ENCODE measurements at places on chromosomes 2 and 18.

DNA sequence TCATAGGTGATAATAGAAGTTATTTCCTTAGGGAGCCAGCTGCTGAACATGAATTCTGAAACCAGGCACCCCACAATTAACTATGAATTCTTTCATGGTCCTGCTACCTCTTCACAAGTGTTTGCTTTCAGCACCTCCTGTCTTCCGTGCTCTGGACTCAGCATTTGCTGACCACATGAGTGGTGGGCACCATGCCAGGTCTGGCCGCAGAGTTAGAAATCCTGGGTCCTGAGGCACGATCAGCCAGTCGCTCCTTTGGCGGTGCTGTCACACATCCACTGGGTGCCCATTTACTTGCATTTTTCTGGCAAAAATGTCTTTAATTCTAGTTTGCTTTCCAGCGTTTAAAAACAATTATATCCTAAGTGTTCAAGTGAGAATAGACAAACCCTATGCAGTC lies 196.4 kb upstream of the PXDN start:
- peak; percentile 75 for DNase-seq

GRCh38 chr2:75557474-75558133 lies 3.1 kb downstream of the EVA1A start:
- DNase-seq = no peak

DNA sequence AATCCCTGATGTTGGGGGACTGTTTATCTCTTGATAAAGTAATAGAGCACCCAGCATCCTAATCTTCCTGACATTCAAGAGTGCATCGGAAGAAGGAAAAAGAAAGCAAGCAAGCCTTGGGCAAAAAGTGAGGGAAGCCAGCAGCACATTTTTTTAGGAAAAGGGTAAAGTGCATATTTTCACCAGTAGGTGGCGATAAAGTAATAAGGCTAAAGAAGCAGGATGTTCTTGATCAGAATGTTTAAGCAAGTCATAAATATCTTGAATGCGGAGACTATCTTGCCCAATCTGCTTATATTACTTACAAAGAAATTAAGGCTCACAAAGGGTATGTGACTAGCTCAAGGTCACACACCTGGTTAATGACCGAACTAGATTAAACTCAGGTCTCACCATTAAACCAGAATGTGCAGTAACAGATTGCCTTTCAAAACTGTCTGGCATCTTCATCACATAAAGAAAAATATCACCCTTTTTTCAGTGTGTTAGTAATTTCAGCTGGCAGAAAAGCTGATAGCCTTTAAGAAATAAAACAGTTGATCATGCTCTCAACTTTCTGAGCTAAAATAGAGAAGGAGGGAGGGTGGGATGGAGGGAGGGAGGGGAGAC lies 83.8 kb downstream of the VIT start:
- DNase-seq = no peak

DNA sequence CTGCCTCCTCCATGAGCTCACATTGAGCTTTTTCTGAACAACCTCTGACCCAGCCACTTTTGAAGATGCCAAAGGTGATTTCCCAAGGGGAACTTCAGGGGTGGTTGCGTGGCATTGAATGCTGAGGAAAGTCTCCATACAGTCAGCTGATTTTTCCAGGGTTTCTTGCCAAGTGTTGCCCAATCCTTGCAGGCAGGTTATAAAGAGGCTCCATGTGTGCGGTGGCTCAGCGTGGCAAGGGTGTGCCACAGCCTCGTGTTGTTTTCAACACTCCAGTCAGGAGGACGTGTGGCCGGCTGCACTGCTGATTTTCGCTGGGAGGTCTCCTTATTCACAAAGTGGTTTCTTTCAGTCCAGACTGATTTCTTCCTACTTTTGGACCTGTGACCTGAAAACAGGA lies 81.4 kb upstream of the GATA6 start:
- DNase-seq = no peak

GRCh38 chr2:191304939-191305875 lies 60.0 kb downstream of the MYO1B start:
- DNase-seq = peak; percentile 76

- no peak for DNase-seq
Observed at GRCh38 chr18:34697891-34698290, 12.2 kb upstream of the DTNA start.

DNA sequence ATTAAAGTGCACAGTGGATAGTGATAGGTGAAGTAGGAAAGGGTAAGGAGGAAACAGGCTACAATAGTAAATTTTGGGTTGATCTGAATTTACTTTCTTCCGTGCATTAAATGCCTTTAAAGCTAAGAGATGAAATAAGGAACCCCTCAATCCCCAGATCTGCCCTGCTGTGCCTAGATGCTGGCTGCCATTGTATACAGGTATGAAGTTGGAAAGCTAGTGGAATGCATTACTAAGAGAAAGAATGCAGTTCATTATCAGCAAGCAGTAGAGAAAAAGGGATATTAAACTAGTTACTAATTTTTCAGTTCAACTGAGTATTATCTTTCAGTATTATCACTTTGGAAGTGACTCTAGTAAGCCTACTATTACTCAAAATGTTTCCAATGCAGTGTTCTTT lies 93.3 kb downstream of the WDPCP start:
- DNase-seq = no peak

DNA sequence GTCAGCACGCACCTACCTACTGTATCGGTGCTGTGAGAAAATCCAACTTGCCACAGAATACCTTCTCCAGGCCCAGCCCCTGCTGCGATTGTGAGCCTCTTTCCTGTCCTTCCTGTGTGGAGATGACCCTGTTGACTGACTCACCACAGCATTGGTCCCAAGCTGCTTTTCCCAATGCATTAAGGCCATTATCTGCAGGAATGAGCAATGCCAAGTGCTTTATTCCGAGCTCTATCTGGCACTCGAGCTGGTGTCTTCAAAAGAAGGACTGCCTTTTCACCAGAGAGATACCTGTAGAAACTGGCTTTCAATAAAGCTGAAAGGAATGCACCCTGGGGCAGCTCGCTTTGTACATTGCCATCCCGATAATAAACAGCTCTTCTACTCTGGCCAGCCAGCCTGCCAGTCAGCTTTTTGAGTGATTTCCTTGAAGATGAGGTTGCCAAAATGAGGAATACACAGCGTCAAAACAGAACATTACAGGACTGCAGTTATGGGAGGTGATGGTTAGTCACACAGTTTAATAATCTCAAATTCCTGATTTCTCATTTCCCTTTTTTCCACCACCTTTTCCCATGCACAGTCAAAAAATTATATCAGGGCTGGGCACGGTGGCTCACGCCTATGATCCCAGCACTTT lies 8.3 kb upstream of the RNF103 start:
- no peak for DNase-seq

DNA sequence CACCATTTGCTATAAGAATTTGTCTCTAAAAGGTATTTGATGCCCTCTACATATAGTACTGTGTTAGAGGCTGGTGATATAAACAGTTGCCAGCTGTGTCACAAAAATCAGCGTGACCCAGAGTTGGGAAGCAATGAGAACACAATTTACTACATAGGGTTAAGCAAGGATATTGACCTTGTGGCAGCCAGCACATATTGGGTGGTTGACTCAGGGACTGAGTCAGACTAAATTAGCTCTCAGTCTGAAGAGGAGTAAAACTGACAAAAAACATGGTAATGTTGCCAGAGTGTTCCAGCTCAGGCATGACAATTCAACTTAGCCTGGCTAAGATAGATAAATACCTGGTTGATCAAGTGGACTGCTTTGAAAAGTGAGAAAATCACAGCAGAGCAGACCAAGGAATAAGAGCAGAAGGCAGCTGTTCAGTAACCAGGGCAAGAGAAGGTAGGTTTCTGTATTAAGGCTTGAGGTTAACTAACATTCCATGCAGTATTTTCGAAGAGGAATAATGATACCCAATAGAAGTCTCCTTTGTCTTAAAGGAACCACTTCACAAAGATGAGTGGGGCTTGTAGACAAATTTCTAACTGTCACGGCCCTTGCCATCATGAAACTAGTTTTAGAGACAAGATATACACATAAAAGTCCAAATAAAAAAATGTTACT lies 108.2 kb upstream of the ERBB4 start:
- DNase-seq = no peak

DNA sequence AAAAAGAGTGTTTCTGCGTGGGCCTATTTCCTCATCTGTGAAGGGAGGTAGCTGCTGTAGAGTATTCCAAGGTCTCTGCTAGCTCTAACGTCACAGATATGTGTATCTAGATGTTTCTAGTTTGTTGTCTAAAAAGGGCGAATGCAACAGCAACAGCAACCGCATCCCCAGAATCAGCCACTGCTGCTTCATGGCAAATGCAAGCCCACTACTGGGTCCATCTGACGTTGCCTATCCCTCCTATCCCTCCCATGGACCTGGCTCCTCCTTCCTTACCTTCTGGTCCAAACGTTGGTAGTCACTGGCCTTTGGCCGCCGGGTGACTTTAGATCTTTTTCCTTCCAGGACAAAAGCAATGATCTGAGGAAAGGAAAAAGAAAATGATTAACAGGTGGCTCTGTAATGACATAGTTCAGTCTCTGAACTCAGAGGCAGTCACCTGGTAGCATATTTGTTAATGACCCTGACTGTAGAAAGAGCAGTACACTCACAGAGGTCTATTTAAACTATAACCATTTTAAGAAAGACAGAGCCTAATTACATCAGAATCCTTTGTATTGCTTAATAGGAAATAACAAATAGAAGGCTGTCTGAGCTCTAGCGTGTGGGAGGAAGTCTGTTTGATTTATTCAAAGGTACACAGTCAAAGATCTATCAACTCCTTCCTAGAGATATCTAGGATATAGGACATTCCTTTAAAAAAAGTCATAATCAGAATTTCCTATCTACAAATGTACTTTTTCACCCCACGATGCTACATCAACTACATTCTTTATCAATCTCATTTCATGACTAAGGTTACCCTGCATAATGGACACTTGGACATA lies 2.9 kb downstream of the TGOLN2 start:
- DNase-seq = no peak

GRCh38 chr18:13295894-13296293 lies 77.3 kb downstream of the LDLRAD4 start:
- no peak for DNase-seq

GRCh38 chr2:150526827-150527226 lies 39.4 kb upstream of the RND3 start:
- DNase-seq = no peak

- no peak for DNase-seq
Observed at GRCh38 chr2:177143444-177143843, 69.2 kb upstream of the HNRNPA3 start.

- DNase-seq = no peak
Observed at GRCh38 chr18:41647914-41648313, 307.1 kb upstream of the PIK3C3 start.

GRCh38 chr2:96143848-96144480 lies 1.3 kb downstream of the DUSP2 start:
- DNase-seq = no peak

DNA sequence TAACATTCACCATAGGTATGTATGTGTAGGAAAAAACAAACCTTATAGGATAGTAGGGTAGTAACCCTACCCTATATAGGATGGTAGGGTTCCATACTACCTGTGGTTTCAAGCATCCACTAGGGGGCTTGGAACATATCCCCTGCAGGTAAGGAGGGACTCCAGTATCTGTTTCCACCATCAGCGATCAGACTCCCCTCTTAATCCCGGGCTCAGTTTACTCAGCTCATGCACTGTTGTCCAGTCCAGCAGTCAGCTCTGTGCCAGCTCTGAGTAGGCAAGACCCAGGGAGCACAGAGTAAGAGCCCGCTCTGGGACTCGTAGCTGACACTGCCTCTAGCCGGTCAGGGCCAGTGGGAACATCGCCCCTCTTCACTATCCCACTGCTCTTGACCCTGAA lies 61.7 kb downstream of the MEX3C start:
- no peak for DNase-seq

DNA sequence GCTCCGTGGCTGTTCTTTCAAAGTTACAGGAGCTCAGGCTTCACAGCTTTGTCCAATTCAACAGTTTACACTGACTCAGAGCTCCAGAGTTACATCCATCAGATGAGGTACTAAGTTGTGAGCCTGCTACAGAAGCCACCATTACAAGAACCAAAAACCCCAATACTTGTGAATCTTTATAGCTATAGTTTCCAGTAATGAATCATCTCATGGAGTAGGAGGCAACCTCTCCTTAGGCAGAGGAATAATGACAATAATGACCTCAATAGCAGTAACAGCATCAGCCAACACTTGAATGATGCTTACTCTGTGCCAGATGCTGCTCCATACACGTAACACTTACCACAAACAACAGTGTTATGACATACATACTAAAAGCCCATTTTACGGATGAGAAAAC lies 3.6 kb downstream of the ZC3H8 start:
- DNase-seq = no peak

GRCh38 chr2:174744111-174744510 lies 20.2 kb downstream of the CHRNA1 start:
- no peak for DNase-seq

DNA sequence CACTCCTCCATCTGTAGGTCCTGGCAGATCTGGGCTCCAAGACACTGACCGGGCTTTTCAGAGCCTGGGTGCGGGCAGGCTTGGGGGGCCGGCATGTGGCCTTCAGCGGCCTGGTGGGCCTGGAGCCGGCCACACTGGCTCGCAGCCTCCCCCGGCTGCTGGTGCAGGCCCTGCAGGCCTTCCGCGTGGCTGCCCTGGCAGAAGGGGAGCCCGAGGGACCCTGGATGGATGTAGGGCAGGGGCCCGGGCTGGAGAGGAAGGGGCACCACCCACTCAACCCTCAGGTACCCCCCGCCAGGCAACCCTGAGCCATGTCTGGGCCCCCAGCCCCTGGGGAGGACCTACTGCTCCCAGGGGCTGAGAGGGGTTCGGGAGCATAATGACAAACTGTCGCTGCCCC lies 761 bp upstream of the CHRND start:
- DNase-seq = no peak

DNA sequence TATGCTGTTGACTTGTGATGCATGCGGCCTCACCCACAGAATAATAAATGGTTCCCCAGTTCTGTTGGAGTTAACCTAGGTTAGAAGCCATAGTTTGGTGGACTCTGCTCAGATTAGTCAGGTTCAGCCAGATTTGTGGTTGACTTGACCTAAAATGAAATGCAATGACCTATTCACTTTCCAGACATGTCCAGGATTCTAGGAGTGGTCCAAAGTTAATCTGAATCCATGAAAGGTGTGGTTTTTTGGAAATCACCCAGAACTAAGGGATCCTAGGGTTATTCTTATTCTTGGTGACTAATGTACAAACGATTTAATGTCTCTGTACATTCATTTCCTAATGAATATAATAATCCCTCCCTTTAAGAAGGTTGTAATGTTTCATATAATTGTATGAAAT lies 88.9 kb upstream of the RBBP8 start:
- no peak for DNase-seq
